Activated naive CD8-positive, alpha-beta T cell treated with anti-CD3 and anti-CD28 coated beads, Interleukin-2, amount 10 ng/mL, durations not matched to agents 7 days and 5 days (primary cell): ENCODE measurements at places on chromosomes 16 and 17. TPM values are rescaled to one million over a fixed set of nuclear protein-coding genes. Genes with fewer than 3 reads are reported as not detected.

Gene PLXDC1
- total RNA-seq: 17.9 TPM

Gene LDHD
- total RNA-seq: not detected

Gene HSF4
- 76.8 TPM for total RNA-seq

Gene TOX3
- total RNA-seq: not detected

Gene PIK3R5
- 81.4 TPM for total RNA-seq

Gene USP43
- 0.48 TPM for total RNA-seq

GRCh38 chr17:19397556-19398041, 10.6 kb upstream of the MFAP4 start:
- no peak for DNase-seq

DNA sequence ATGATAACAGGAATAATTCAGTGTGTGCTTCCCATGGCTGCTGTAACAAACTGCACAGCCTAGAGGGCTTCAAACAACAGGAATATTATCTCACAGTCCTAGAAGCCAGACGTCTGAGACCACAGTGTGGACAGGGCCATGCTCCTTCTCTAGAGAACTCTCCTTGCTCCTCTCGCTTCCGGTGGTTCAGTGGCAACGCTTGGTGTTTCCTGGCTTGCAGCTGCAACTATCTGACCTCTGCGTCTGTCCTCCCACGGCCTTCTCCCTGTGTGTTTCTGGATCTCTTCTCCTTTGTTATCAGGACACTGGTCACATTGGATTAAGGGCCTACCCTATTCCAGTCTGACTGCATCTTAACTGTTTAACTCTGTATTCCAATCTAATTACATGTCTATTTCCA, 414.3 kb downstream of the MAF start:
- DNase-seq: no peak

DNA sequence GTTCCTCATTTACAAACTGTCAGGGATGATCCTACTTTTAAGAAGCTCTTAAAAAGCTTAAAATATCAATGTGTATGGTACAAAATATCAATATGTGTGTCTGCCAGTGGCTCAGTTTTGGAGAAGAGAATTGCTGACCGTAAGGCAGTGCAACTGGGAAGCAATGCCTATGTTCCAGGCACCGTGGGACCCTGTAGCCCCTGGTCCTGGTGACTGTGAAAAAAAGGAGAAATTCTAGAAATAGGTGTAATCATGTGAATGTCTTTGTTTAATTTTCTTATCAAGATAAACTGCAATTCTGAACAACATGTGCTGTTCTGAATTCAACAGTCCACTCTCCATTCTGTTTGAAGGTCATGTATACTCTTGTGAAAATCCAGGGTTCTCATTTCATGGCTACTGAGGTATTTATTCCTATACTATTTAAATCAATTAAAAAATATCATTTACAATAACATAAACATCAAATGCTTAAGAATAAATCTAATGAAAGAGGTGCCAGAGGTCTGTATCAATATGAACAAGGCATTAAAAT, 9.4 kb upstream of the HP start:
- no peak for DNase-seq

- no peak for DNase-seq
Measured at GRCh38 chr17:5975661-5976060, 94.5 kb upstream of the WSCD1 start.

- no peak for DNase-seq
Measured at GRCh38 chr17:30543456-30543855, 66.2 kb downstream of the GOSR1 start.

GRCh38 chr17:45228763-45229539, 7.3 kb downstream of the FMNL1 start:
- DNase-seq: peak; percentile 76

- DNase-seq: no peak
Measured at GRCh38 chr16:83744441-83744981, 63.3 kb upstream of the HSBP1 start.

DNA sequence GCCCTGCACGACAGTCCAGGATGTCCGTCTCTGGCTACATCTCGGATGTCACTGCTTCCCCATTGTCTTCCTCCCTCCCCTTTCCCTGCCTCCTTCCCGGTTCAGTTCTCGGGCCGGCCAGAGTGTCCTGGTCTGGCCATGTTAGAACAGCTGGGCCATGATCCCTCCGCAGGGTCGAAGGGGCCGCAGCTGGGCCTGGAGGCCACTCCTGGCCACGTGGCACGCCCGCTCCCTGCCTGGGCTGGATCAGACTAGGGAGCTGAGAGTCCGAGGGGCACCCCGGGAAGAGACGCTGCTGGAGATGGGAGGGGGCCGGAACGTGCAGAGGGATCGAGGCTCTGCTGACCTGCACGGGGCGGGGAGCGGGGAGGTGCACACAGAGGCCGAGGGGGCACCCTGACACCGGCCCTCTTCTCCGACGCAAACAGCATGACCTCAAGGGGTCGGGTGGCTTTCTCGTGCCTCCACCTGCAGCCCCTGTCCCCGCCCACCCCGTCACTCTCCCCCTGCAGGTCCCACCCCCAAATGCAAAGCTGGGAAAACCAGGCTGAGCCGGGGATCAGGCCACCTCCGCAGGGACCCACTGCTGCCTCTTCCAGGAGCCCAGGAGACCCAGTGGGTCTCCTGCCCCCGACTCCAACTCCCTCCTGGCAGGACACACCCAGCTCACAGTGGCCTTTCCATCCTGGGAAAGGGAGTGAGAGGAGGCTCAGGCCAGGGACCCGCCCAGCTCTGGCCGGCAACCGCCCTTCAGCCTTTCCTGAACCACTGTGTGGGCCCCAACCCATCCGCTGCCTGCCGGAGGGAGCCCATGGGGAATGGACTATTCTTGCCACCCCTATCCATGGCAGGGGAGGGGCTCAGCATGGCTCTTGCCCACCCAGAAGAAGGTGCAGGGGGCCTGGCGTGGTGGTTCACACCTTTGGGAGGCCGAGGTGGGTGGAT, 38.5 kb downstream of the CTU2 start:
- no peak for DNase-seq

DNA sequence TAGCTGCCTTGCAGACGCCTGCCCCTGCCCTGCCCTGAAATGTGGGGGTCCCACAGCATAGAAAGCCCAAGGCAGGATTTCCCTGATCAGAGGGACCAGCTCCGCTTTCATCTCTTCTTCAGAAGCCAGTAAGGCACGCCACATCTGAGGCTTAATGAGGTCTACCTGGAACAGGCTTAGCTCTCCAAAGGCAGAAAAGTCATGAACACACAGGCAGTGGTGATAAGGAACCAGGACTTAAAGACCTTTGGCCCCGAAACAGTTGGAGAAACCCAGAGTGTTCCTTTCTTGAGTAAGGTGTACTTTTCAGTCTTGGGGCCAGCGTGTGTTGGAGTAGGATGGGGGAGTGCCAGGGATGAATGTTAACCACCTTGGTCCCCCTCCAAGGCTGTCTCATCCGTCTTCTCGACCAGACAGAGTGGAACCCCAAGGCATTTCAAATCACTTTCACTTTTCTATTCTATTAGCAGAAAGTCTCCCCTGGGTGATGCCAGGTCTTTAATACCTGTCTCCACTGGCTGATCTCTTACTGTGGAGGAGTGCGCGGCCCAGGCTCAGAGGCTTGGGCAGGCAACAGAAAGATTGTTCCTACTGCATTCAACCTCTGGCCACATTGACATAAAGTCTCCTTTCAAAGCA, 43.9 kb downstream of the TMEM186 start:
- DNase-seq: no peak

DNA sequence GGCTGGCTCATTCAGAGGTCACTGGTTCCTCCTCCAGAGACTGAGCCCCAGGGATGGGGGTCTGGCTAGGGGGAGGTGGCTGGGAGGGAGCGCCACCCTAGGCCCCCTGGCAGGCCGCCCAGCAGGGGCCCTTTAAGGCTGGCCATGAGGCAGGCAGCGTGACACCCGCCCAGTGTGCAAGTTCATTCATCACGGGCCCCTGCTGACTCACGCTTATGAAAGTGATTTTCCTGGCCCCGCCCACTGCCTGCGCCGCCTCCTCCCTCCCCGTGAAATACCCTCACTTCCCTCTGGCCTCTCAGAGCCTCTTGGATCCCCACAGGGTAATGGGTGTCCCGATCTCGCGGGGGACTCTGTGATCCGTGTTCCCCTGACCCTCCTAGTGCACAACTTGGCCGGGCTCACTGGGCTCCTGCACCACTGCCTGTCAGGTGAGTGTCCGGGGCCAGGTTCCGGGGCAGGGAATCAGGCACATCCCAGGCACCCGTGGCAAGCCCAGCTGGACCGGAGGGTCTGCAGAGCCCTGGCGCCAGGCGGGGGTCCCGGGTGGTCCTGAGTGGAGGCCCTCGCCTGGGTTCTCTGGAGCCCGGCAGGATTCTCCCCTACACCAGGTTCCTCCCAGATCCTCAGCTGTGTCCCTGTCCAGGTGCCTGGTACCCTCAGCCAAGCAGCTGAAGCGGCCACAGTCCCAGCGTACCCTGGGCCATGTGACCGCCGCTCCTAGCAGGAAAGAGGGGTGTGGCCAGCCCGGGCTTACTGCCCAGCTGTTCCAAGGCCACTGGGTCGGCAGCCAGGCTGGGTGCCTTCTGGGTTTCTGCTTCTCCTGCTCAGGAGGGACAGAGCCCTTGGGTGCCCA, at the start of gene OSGIN1:
OSGIN1 (plus strand) TSS at position 301 of the 856 bp plus-strand sequence. CDS start 4,432 bp downstream, outside the sequence.
- peak; percentile 72 for DNase-seq

- no peak for DNase-seq
Measured at GRCh38 chr16:30741461-30741914, 6.7 kb upstream of the PHKG2 start.

DNA sequence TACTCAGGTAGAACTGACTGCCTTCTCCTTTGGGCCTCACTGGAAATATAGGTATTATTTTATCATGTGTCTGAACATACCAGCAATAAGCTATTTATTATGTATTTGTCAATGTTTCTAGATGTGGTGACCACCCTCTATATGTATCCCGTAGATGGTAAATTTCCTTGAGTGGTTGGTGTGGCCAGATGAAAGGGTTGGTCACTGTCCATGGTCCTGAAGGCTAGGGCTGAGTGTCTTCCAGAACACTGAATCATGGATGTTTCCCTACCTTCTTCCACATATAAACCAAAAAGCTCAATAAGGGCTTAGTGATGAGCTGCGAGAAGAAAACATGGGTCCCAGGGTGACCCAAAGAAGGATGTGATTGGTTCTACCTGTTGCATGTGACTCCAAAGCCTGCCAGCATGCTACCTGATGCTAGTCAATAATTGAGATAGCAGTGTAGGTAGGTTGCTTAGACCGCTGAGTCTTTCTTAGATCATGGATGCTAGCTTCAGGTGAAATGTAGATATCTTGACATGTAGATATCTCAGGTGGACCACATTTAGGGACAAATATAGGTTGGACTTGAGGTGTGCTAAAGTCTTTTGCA, 150.3 kb downstream of the ASIC2 start:
- DNase-seq: no peak

DNA sequence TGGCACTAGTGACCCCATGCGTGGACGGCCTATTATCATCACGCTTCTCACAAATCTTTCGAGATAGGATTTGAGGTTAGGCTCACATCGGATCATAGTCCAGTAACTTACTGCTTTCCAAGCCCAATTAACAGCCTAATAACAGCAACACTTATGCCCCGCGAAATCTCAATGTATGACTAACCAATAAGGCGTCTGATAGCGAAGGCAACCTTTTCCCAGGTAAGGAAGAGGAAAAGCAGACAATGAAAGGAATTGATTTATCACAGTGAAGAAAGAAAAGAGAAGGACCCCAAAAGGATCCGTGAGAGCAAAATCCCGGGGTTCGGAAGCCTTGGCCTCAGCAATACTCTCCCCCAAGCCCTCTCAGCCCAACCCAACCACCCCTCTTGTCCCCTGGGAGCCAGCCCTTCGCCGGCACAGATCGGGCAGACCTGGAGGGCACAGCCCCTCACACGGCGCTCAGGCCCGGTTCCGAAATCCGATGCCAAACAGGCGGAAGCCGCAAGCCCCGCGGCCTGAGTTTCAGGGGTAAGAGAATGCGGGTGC, 534 bp downstream of the GPATCH8 start:
- DNase-seq: no peak
